ENCODE measurements at places on chromosomes 3 and 15.

DNA sequence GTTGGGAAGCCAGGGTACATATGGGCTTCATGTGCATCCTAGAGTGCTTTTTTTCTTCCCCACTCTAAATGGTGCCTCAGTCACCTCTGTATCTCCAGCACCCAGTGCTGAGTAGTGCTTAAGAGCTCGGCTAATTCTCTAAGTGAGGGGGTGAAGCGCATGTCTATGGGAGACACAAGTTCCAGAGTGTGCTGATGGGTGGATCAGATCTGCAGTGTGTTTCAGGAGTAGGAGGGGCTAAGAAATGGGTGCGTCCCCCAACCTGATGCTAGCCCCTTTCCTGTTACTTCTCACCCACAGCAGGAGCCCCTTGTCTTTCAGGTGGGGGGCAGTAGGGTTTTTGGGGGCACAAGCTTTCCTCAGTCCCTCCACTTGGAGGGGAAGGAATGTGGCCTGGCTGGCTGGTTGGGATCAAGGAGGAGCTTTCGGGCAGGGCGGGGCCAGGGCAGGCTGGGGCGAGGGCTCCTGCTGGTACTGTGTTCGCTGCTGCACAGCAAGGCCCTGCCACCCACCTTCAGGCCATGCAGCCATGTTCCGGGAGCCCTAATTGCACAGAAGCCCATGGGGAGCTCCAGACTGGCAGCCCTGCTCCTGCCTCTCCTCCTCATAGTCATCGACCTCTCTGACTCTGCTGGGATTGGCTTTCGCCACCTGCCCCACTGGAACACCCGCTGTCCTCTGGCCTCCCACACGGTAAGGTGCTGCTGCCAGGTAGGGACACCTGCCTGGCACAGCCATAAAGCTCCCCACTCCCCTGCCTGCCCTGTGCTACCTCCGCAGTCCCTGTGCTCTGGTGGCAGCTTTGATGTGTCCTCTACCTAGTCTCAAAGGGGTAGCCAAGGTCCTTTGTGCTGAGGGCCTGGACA, at the start of gene IL17RE:
Gene IL17RE, plus strand, starts transcription at position 477 of the 866 bp plus-strand sequence. Its CDS starts 85 bp downstream, at position 562.
- DNase-seq, result no peak

DNA sequence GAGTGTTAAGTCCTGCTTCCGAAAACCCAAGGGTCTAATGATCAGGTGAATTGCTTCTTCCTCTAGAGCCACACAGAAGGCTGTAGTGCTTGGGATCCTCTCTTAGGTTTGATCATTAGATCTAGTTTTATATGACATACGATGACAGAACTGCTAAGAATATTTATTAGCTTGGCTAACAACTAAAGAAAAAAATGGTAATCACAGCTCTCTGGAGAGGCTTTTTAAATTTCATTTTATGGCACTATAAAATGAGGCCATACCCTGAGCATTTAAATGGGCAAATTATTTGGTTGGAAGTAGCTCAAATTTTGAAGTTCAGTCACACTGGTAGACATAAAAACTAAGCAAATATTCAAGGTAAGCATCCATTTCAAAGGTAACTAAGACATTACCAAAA, 482.5 kb upstream of the WNT5A start:
- no peak for DNase-seq

GRCh38 chr15:67116742-67117141, 51.3 kb downstream of the SMAD3 start:
- no peak for DNase-seq

DNA sequence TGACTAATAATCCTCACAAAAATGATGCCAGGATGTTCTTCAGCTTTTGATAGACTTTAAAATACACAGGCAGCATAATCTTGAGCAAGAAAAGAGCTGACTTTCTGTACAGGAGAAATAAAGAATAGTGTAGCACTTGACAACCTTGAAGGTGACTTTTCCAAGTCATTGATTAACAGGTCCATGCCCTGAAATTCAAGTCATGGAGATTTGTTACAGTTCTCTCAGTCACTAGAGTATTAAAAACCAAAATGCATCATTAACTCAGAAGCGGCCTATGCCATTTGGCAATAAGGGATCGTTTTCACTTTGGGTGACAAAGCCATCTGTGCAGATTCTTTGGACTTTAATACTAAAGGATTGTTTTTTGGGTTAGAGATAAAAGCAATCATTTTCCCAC, 692.7 kb upstream of the SGO1 start:
- no peak for DNase-seq

DNA sequence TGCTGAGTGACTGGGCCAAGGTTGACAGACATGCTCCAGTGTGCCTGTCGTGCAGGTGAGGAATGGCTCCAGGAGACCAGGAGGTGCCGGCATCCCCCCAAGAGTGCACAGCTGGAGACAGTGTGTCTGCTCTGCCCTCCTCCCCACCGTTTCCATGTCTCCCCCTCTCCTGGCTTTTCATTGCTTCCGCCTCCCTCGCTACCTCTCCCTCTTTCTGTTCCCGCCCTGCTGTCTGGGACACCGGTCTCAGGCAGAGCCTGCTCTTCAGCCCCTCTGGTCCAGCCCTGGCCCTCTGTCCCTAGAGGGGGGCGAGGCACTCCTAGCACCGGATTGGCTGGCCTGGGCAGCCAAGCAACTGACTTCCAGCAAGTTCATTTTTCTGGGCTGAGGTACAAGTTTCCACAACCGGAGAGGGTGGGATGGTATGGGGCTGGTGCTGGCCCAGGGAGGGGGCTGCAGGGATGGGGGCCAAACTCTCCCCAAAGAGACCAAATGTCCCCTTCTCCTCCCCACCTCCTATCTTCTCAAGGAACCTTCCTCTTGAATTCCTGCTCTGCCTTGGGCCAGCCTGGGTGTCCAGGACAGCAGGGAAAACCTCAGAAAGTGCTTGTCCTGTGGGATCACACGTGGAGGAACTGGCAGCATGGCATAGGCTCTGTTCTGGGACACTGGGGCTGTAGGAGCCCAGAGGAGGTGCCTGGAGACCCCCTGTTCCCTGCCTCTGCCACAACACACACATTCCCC, 32.6 kb downstream of the PRKCD start:
- DNase-seq, result no peak

- no peak for DNase-seq
Measured at GRCh38 chr3:31606453-31606852, 73.7 kb downstream of the STT3B start.

GRCh38 chr3:195197765-195198425, 73.1 kb downstream of the XXYLT1 start:
- no peak for DNase-seq

DNA sequence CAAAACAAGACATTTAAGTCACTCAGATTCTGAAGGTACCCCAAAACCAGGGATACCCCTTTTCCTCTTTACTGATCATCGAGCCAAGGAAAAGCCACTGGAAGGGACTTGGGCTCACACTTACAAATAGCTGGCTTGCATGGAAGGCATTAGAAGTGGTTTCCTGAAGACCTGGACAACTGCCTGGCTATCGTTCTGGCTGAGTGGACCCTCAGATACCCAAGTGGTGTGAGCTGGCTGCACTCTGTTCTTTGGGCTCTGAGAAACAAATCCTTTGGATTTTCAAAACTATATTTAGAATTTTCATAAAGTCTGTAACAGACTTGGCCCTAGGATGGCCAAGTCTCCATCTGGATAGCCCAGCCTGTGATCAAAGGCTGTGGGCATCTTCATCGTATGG, 110.1 kb upstream of the CTDSPL start:
- DNase-seq, result no peak
